Retinal pigment epithelial cell (primary cell): ENCODE measurements at places on chromosomes 12 and 14.

- DNase-seq, result no peak
Observed at GRCh38 chr12:64678835-64679234, 68.5 kb downstream of the RASSF3 start.

DNA sequence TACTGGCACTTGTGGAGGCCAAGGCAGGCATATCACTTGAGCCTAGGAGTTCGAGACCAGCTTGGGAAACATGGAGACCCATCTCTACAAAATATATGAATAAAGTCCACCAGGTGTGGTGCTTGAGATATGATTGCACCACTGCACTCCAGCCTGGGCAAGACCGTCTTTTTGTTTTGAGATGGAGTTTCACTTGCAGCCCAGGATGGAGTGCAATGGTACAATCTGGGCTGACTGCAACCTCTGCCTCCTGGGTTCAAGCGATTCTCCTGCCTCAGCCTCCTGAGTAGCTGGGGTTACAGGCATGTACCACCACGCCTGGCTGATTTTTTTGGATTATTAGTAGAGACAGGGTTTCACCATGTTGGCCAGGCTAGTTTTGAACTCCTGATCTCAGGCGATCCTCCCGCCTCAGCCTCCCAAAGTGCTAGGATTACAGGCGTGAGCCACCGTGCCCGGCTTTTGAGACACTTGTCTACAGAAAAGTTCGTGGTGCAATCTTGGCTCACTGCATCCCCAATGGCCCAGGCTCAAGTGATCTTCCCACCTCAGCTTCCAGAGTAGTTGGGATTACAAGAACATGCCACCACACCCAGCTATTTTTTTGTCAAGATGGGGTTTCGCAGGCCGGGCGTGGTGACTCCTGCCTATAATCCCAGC is 16.3 kb upstream of the ATP5F1B start:
- DNase-seq, result no peak

DNA sequence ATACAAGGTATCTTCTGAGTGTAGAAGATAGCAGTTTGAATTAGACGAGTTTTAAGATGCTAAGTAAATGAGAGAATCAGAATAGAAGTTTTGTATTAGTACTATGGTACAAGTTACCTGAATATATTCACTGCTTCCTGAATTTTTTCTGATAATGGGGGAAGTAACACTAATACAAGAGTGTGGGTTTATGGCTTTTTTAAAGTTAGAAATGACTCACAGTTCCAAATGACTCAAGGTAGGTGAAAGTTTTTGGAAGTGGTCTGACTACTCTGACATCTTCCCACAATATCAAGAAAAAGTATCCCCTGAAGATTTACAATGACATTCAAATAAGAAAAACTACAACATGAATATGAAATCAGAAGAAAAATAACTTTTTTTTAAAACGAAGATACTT is 123.7 kb upstream of the GARIN6 start:
- no peak for DNase-seq

GRCh38 chr12:93419388-93420034 is 22.2 kb downstream of the UBE2N start:
- DNase-seq, result no peak

GRCh38 chr14:24986206-24986893 is 63.6 kb downstream of the STXBP6 start:
- no peak for DNase-seq

GRCh38 chr12:91982946-91983345 is 162.7 kb downstream of the BTG1 start:
- DNase-seq, result no peak

DNA sequence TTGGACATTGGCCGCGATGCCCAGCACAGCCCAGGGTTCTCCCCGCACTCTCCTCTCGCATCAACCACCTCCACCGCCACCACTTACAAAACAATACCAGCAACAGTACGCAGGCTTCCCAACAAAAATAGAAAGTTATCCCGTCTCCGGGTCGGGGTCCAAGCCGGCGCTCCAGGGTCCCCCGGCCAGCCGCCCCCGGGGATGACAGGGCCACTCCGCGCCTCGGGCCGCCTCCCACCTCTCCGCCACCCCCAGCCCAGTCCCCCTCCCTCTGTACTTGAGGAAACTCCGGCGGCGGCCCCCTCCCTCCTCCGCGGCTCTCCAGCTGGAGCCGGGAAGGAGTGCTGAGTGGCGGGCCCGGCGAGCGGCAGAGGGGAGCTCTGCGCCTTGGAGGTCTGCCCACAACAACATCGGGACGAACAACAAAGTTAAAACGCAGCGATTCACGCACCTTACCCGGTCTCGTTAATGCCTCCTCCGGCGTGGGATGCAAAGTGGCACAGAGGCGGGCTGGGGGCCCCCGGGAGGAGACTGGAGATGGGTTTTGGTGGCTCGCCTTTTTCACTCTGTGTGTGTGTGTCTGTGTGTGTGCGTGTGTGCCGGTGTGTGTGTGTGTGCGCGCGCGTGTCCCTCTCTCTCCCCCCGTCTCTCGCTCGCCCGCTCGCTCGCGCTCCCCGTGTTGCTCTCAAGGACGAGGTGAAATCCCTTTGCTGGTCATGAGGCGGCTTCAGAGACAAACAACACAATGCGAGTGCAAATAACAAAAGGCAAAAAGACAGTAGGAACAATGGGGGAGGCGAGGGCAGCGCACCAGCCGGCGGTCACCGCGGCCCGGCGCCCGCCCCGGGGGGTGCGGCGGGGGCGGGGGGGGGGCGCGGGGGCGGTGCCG is 386.8 kb downstream of the BCAT1 start:
- DNase-seq, result no peak

GRCh38 chr12:1504895-1505311 is 89.5 kb downstream of the FBXL14 start:
- DNase-seq, result no peak

GRCh38 chr12:106773286-106774004 is 1.0 kb upstream of the RIC8B start:
- DNase-seq, result no peak

GRCh38 chr12:109767456-109767855 is 53.8 kb downstream of the FAM222A start:
- no peak for DNase-seq

DNA sequence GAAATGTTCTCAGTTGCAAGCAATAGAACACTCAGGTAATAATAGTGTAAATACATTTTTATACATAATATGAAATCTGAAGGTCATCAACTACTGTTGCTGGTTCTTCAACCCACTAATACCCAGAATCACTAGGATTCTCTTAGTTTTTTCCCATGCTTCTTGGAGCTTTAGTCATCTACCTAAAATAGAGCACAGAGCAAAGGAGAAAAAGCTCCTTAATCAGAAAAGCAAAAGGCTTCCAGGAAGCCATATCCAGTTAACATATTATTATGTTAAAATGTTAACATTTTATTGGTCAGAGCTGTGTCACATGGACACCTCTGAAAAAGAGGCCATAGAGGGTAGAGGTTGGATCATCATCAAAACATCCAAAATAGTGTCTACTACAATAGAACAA is 57.0 kb downstream of the CCER1 start:
- DNase-seq, result no peak

GRCh38 chr12:94805749-94806529 is 155.6 kb upstream of the TMCC3 start:
- peak; percentile 39 for DNase-seq

- DNase-seq, result no peak
Observed at GRCh38 chr12:34401659-34402227, 379.4 kb downstream of the ALG10 start.

- DNase-seq, result no peak
Observed at GRCh38 chr12:94027561-94027960, 120.8 kb upstream of the PLXNC1 start.

DNA sequence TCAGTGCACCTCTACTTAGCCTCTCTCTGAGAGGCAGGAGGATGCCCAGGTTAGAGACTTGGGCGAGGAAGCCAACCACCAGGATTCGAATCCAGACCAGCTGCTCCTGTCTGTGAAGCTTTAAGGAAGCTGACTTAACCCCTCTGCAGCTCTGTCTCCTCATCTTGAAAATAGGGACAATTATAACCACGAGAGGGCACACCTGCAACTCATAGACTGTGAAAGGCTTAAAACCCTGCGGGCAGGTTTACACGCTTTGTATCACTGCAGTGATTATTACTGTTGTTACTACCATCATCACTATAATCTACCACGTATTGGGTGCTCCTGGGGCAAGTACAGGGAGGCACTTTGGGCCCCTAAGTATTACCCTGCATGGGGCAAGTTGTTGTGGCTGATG is 379.8 kb downstream of the VRK1 start:
- no peak for DNase-seq

DNA sequence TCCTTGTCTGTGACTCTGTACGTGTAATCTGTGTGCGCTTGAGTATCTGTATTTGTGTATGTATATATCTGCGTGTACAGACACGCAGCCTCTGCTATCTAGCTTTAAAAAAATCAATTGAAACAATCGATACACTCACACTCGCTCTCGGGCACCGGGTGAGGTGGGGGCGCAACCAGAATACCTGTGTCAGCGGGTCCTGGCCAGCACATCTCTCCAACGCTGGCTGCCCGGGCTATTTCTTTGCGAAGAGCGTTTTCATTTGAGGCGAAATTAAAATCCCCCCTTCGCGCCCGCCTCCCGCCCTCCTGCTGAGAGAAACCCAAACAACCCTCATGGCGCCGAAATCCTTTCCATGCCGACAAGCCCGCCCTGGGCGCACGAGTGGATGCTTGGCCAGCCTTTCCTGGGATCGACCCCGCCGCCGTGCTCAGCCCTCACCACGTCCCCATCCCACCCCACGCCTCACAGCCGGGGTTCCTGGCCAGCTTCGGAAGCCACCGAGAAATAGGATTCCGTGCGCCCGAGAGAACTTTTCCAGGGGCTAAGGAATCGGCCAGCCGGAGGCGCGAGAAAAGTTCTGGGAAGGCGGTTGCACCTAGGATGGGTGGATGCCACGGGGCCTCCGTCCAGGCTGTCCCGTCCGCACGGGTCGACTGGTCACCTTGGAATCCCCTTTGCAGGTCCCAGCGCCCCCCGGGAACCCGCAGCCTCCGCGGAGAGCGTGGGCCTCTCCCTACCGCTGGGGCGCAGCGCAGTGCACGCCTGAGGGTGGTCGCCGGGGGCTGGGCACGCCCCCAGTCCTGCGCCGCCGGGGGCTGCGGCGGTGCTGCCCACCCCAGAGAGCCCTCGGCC is 1.0 kb downstream of the ZDHHC22 start:
- no peak for DNase-seq

DNA sequence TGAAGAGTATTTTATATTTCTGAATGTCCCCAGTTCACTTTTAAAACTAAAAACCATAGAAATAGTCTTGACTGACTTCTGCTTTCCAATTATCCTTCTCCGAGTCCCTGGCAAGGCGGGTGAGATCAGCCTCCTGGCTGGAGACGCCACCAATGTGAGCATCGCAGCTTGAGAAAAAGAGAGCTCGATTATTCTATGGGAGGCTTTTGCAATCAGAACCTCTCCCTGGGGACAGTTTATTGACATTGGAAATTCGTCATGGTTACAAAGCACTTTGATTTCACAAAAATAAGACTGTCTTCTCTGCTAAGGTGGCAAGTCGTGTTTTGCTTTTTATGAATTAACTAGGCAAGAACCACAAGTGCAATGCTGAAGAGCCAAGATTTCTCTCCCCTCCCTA is 23.6 kb upstream of the GPHB5 start:
- DNase-seq, result no peak

- no peak for DNase-seq
Observed at GRCh38 chr14:65065719-65066118, 36.6 kb downstream of the MAX start.

GRCh38 chr12:64304571-64304970 is 82.5 kb upstream of the KICS2 start:
- no peak for DNase-seq

DNA sequence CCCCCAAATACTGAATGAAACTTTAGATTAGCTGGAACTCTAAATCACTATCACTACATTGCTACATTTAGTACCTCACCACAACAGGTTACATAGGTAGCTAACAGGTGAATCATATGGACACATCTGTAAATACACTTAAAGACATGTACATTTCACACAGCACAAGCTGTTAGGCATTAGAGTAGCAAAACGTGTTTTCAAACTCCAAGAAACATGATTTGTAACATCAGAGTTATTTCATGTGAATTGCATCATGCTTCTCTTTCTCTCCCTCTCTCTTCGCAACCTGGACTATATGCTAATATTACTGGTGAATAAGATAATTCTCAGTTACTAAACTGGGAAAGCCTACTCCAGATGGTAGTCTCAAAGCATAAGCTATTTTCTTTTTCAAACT is 4.3 kb downstream of the SEL1L start:
- DNase-seq, result no peak

DNA sequence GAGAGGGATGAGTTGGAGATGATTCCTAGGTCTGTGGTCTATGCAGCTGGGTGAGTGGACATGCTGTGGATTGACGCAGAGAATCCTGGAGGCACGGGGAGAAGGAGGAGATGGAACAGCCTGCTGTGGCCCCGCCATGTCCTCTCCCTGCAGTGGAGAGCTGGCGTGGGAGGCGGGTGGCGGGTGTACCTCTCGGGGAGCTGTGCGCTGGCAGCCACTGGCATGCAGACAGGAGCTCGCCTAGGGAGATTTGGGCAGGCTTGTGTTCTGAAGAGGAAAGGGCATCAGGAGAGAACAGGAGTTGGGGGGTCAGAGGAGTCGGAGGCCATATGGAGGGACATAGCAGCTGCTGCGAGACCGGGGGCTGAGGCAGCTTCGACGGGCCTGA is 56.1 kb downstream of the TECPR2 start:
- DNase-seq, result no peak

DNA sequence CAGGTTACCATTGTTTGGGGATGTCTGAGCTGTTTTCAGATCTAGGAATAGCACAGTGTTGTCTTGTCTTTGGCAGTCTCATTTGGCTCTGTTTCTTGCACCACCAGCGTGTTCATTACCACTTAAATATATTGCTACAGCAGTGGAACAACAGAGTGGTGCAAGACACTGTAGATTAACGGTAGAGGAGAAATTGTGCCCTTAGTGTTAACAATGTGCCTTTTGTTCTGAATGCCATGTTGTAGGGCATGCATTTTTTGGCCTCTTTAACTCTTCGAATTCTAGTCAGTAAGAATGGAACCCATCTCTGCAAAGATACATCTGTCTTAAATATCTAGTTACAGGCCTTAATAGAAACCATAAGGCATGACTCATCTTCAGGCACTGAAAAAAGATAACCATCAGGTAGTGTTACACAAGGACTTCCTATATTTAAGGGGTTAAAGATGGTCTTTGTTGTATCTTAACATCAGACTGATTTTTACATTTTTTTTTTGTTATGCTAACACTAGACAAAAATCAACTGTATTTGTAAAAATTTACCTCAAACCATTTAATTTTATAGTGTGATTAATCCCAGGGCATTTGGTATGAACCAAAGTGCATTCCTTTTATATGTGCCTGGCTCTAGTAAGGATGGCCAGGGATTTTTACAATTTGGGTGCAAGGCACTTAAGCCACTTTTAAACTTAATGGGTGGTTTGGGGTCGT is 12.9 kb downstream of the DYRK2 start:
- no peak for DNase-seq

- no peak for DNase-seq
Observed at GRCh38 chr14:95776798-95777534, 63.0 kb upstream of the TCL1A start.

GRCh38 chr12:7144414-7145120 is 14.4 kb downstream of the CLSTN3 start:
- no peak for DNase-seq
